Articular chondrocyte of knee joint (primary cell): ENCODE measurements at places on chromosomes 16 and 17. TPM values are rescaled to one million over a fixed set of nuclear protein-coding genes. Genes with fewer than 3 reads are reported as not detected.

Gene SULT1A4
- total RNA-seq = 4.6 and 6.0 TPM in 2 replicates

Gene TP53TG3F
- total RNA-seq = not detected in 2 replicates

Gene C16orf96
- 0.11 and 0.13 TPM in 2 replicates for total RNA-seq

Gene ZG16B
- 3.7 and 6.7 TPM in 2 replicates for total RNA-seq

Gene DPEP3
- total RNA-seq = not detected in 2 replicates

Gene CNOT1
- 121 and 122 TPM in 2 replicates for total RNA-seq

Gene TAOK2
- total RNA-seq = 32.4 and 35.7 TPM in 2 replicates
